Dermis microvascular lymphatic vessel endothelial cell (primary cell): ENCODE measurements at places on chromosomes 2 and 18. TPM values are rescaled to one million over a fixed set of nuclear protein-coding genes. Genes with fewer than 3 reads are reported as not detected.

Gene RBM44
- total RNA-seq = 0.26 and 0.38 TPM in 2 replicates

Gene OBSL1
- total RNA-seq = 17.2 and 40.8 TPM in 2 replicates

Gene SKA1
- 2.9 and 10.3 TPM in 2 replicates for total RNA-seq

Gene RAB6C
- total RNA-seq = under 0.01 TPM in 1 of 2 replicates, not detected in the other

Gene GAREM2
- total RNA-seq = 0.13 and 0.51 TPM in 2 replicates

Gene SPATA3
- not detected in 2 replicates for total RNA-seq

Gene NGEF
- 0.39 TPM in 1 of 2 replicates, not detected in the other for total RNA-seq

Gene SCG2
- not detected in 2 replicates for total RNA-seq

Gene LIMS4
- 20.8 and 80.8 TPM in 2 replicates for total RNA-seq

Gene GDF7
- total RNA-seq = 2.3 and 17.2 TPM in 2 replicates

Gene HOXD8
- total RNA-seq = 17.2 and 20.9 TPM in 2 replicates

Gene ZBTB7C
- under 0.01 TPM in 2 replicates for total RNA-seq

Gene RND3
- 19.9 and 25.5 TPM in 2 replicates for total RNA-seq

Gene SNED1
- 8.6 and 25.3 TPM in 2 replicates for total RNA-seq

Gene TMEM169
- 0.13 TPM in 2 replicates for total RNA-seq

Gene SULT1C3
- not detected in 2 replicates for total RNA-seq

Gene RAB11FIP5
- 41.6 and 73.7 TPM in 2 replicates for total RNA-seq

Gene MAPRE3
- 0.64 and 2.0 TPM in 2 replicates for total RNA-seq

Gene ITGB6
- not detected in 2 replicates for total RNA-seq

Gene CDK15
- not detected in 2 replicates for total RNA-seq

Gene PSMA8
- total RNA-seq = not detected in 2 replicates

Gene COL6A3
- under 0.01 and 6.6 TPM in 2 replicates for total RNA-seq

Gene NYAP2
- not detected in 2 replicates for total RNA-seq

Gene ASB18
- not detected in 2 replicates for total RNA-seq

Gene GREB1
- total RNA-seq = 0.26 and 0.38 TPM in 2 replicates

Gene RNF125
- 4.4 and 4.5 TPM in 2 replicates for total RNA-seq

Gene LYPD6
- total RNA-seq = 7.8 and 13.3 TPM in 2 replicates

Gene ZNF519
- 2.7 and 3.1 TPM in 2 replicates for total RNA-seq

Gene SP5
- not detected in 2 replicates for total RNA-seq

Gene ALLC
- total RNA-seq = not detected in 2 replicates

Gene C2orf80
- total RNA-seq = not detected in 2 replicates

Gene C18orf63
- total RNA-seq = not detected in 2 replicates

Gene SRSF7
- total RNA-seq = 105 and 107 TPM in 2 replicates

Gene IL18RAP
- total RNA-seq = not detected in 2 replicates

Gene ABCG8
- not detected in 2 replicates for total RNA-seq

Gene MYO3B
- total RNA-seq = under 0.01 TPM in 1 of 2 replicates, not detected in the other

Gene TGFBRAP1
- 33.0 and 57.5 TPM in 2 replicates for total RNA-seq

Gene EVA1A
- total RNA-seq = 40.2 and 52.1 TPM in 2 replicates

Gene TMEM131
- 9.2 and 14.5 TPM in 2 replicates for total RNA-seq

Gene ZNF385B
- not detected in 2 replicates for total RNA-seq
